ENCODE measurements at places on chromosomes 16 and 17. TPM values are rescaled to one million over a fixed set of nuclear protein-coding genes. Genes with fewer than 3 reads are reported as not detected.
A peak's percentile ranks its signal among the peaks of the same experiment; 100 is the strongest.

DNA sequence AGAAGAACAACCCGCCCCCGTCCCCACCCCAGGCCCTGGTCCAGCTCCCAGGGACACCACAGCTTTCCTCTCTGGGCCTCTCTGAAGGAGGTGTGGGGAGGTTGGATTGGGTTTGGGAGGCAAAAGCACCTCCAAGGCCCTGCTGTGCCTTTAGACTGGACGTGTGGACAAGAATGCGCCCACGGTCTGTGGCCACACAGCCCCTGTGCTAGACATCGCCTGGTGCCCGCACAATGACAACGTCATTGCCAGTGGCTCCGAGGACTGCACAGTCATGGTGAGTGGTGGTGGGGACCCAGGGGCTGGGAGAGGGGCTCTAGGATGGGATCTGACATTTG is 3.0 kb downstream of the CORO1A start:
- peak; percentile 31 for DNase-seq

DNA sequence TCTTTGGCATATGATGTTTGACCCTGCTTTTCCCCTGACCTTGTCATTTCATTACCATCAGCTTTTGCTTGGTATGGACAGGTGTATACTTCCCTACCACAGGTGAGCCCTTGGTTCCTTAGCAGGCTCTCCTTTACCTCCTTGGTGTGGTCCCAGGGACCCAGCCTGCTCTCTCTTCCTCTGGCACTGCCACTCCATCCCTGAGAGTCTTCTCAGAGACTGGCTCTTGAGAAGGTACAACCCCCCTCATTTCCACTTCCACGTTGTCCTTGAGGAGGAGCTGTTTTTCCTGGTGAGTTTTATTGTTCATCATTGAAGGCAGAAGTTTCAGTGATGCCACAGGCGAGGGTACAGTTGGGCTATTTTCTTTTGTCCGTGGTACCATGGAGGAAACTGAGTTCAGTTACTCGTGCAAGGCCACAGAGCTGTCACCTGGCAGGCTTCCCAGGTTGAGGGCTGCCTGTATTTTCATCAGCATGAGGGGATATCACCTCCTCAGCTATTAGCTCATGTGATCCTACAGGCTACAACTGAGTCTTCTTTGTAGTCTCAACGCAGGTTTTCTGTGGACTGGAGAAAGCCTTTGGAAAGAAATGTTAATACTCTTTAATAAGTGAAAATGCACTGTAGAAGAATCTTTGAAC is 52.3 kb downstream of the MSI2 start:
- DNase-seq, result no peak

- no peak for DNase-seq
Observed at GRCh38 chr16:86093801-86094750, 195.1 kb downstream of the IRF8 start.

DNA sequence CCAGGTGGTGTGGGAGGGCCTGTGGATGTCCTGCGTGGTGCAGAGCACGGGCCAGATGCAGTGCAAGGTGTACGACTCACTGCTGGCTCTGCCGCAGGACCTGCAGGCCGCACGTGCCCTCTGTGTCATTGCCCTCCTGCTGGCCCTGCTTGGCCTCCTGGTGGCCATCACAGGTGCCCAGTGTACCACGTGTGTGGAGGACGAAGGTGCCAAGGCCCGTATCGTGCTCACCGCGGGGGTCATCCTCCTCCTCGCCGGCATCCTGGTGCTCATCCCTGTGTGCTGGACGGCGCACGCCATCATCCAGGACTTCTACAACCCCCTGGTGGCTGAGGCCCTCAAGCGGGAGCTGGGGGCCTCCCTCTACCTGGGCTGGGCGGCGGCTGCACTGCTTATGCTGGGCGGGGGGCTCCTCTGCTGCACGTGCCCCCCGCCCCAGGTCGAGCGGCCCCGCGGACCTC is 798 bp downstream of the CLDN9 start:
- no peak for DNase-seq

FGF11 gene
- total RNA-seq, result 0.54 TPM
